Vagina (tissue), 2 donors: ENCODE measurements at places on chromosomes 3 and 15.

- no peak for DNase-seq
These were observed 7.4 kb downstream of the CRYBG3 start for GRCh38 chr3:97829198-97829597.

GRCh38 chr15:67127965-67128364 is 62.6 kb downstream of the SMAD3 start:
- DNase-seq, result no peak

GRCh38 chr3:166471074-166471767 is 634.0 kb upstream of the BCHE start:
- DNase-seq, result no peak

GRCh38 chr3:67617518-67617917 is 36.9 kb downstream of the SUCLG2 start:
- no peak for DNase-seq

DNA sequence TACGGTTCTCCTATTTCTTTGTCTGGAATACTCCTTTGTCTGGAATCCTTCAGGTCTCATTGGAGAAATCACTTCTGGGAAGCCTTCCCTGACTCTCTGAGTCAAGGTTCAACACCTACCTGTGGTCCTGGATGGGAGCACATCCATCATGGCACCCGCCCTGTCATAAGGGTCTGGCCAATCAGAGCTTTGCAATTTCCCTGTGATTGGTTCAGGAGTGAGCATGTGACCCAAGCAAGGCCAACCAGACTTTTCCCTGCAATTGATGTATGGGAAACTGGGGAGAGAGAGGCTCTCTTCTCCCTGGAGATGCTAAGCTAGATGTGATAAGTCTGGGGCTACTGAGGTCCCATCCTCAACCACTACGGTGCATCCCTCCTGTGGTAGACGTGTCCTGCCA is 8.1 kb downstream of the FAM3D start:
- no peak for DNase-seq

DNA sequence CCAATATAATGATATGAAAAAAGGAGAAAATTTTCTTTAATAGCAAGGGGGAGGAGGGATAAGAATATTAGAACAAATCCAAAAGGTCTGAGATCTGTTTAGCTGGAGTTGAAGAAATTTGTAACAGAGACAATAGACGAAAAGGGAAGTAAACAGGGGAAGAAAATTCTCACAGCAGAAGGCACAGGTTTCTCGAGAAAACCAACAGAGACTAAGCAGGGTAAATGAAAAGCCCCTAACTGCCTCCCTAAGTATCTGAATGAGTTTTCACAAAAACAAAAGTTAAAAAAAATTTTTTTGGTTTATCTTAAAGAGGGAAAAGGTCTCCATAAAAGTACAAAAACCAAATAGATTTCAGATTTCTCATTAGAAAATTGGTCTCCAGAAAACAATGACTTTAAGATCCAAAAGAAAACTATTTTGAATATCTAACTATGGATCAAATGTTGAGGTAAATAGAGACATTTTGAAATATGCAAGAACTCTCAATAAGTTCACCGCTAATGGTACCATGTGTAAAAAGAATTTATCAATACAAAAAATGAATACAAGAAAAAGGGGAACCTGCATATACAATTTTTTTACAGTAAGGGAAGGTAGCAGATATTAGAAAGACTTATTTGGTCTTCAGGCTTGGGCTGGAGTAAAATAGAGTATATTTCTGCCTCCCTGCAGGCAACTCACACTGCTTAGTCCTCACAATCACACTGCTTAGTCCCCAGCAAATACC is 23.9 kb upstream of the NEK10 start:
- no peak for DNase-seq

- no peak for DNase-seq
These were observed 245.6 kb upstream of the LRTM1 start for GRCh38 chr3:55173504-55173903.

DNA sequence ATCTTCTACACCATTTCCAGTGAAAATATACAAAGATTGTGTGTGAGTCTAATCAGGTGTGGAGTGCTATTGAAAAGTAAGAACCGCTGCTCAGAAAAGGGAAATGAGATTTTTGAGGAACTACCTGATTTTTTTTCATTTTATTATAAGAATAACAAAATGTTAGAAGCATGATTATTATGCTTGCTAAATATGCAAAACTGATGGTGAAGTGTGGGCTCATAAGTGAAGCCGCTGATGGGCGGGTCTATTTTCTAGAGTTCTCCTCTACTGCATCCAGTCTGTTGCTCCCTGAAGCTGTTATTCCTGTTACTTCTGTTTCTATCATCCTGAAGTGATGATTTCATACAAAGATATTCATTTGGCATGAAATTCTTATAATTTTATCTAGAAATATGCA is 612.0 kb downstream of the CADM2 start:
- no peak for DNase-seq

DNA sequence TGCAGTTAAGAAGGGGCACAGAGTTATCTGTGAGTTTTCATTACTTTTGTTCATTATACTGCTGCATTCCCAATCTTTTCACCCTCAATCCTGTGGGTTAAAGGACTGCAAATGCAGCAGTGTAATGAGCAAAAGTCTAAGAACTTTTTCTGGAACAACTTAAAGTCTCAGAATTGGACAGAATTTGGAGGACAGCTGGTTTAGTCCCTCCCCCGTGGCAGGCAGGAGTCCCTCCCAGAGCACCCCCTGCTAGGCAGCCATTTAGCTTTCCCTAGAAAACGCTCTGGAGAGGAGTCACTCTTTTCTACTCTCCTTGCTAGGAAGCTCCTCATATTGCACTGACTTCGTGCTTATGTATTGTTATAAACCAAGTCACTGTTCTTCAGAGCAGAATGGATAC is 156.3 kb upstream of the UBE2E1 start:
- no peak for DNase-seq

DNA sequence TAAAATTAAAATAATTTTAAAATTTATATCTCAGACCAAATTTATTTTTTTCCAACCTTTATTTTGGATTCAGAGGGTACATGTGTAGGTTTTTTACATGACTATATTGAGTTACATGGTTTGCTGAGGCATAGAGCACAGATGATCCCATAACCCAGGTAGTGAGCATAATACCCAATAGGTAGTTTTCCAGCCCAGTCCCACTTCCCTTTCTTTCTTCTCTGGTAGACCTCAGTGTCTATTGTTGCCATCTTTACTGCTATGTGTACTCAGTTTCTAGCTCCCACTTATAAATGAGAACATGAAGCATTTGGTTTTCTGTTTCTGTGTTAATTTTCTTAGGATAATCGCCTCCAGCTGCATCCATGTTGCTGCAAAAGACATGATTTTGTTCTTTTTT is 338.1 kb downstream of the EFHB start:
- DNase-seq, result no peak

- DNase-seq, result no peak
These were observed 33.7 kb upstream of the CD47 start for GRCh38 chr3:108124337-108125152.

DNA sequence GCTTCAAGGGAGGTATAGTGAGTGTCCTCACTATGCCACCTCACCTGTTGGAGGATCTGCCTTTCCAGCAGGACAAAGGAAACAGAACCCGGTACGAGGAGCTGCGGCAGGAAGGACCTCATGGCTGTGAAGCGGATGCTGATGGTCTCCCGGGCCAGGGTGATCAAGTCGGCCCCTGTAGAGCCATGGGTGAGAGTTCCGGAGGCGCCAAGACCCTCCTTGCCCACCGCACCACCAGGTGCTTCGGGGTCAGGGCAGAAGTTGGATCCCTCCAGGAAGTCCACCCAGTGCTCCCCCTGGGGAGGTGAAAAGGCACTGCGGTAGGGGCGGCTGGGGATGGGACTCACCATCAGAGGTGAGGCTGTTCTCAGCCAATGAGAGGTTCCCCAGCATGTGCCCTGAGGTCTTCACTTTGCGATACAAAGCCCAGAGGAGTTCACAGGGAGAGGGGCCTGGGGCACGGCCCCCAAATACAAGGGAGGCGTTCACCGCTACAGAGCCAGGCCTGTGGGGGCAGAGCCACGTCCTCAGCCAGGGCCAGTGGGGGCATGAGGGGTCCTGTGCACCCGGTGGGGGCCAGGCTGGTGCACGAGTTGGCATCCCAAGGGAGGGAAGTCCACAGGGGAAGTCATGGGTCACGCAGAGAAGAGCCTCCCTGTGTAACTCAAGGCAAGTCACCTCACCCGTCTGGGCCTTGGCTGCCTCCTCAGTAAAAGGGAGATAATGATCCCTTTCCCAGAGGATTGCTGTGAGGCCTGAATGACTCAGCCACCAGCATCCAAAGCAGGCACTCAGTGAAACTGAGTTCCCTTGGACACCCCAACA is 27.7 kb downstream of the C15orf39 start:
- no peak for DNase-seq

- no peak for DNase-seq
These were observed 61.8 kb upstream of the ANKRD28 start for GRCh38 chr3:15859507-15860013.

DNA sequence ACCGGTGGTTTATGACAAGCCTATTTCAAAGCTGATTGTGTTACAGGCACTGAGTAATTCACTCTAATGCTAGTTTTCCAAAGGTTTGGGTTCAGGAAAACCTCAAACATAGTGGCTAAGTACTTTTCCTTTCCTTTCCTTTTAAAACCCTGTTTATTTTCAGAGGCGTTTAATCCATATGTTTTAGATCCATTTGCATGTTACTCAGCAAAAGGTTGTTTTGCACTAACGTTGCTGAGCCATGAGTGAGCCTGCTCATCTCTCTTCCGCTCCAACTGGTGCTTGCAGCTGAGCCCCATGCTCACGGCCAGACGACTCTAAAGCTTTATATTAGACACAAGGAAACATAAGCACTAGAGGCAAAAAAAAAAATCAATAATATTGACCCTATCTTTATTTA is 9.4 kb downstream of the CEMIP start:
- no peak for DNase-seq

- no peak for DNase-seq
These were observed 243.5 kb upstream of the KBTBD8 start for GRCh38 chr3:66754613-66755012.

DNA sequence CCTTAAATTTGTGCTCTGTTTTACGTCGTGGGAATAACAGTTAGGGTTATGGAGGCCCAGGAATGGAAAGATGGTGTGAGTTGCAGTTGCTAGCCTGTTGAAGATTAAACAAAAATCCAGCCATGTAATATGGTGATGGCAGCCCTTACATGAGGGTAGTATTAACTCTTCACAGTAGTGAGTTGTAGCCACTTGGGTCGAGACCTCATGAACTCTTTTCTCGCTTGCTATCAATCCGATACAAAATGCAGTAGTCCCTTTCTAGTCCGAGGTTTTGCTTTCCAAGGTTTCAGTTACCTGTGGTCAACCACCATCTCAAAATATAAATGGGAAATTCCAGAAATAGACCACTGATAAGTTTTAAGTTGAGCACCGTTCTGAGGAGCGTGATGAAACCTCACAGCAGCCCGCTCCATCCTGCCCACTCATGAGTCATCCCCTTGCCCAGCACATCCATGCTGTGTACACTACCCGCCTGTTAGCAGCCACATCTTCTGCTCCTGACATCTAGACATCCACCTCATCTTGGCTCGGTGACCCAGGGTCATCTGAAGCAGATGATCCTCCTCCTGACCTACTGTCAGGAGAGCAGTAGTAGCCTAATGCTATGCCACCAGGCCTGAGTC is 177.9 kb downstream of the CDIN1 start:
- DNase-seq, result no peak

GRCh38 chr3:120446891-120447668 is 3.7 kb downstream of the FSTL1 start:
- DNase-seq, result no peak

- DNase-seq, result no peak
These were observed 497.7 kb upstream of the THBS1 start for GRCh38 chr15:39083213-39083612.

DNA sequence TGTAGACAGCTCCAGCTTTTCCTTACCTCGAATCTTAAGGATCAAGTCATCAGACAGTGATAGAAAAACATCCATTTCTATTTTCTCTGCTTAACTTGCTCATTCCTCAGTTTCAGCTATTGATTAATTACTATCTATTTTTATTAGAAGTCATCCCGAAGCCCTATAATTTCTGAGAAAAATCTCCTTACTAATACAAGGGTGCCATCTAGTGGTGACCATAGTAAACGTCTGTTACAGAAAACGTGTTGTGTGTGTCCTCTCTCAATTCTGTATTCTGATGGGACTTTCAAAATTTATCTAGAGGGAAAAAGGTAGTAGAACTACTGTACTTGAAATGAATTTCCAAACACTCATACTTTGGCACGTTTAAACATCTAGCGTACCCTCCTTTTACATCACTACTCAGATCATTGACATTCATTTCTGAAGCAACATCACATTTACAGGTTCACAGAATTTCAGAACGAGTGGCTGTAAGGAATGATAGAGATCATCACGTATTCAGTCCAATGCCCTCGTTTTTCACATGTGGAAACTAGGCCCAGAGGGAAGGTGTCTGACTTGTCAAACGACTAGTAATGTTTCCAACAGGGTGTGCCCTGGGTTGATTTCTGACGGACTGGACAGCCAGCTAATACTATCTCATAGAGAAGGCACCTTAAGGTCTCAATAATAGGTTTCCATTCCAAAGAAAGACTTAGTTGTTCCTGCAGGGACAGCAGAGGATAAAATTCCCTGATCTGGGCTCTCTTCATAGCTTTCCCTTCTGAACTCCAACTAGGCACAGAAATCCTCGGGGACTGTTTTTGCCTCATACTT is 25.6 kb downstream of the HACD2 start:
- no peak for DNase-seq

- no peak for DNase-seq
These were observed 769 bp downstream of the C2CD4A start for GRCh38 chr15:62067448-62068044.

DNA sequence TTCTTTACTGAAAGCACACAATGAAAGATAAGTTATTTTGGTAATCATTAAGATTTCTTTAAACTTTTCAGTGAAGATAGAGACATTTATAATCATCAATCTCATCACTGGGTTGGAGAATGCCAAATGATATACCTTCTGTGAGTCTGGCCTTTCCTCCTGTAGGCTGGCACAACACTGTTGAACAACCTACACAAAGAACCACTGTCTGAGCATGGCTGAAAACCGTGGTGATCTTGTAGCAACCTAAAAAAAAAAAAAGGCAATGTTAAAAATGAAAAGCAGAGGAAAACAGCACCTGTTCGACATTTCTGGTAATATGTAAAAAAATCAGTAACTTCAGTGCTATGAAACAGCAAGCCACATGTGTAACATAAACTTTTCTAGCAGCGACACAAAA is 1.8 kb downstream of the RPS27L start:
- no peak for DNase-seq

DNA sequence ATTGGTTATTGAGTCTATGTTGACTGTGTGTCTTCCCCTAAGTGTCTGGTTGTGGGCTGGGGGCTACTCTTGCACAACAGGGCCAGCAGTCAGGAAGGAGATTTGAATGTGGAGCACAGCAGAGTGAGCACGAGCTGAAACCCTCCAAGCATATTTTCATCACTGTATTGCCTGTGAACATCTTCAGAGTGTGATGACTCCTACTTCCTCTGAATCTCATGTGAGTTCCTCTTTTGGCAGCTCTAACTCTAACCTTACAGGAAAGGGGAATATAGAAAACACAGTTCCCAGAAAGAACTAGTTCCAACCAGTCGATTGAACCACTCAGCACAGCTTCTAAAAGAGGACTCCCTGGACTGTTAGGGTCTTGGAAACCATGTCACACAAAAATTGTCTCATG is 211.6 kb downstream of the RAP2B start:
- DNase-seq, result no peak

GRCh38 chr15:82143390-82144385 is 97.9 kb upstream of the MEX3B start:
- DNase-seq, result no peak
